Esophagus squamous epithelium (tissue), 5 donors: ENCODE measurements at places on chromosomes 5 and 9.

DNA sequence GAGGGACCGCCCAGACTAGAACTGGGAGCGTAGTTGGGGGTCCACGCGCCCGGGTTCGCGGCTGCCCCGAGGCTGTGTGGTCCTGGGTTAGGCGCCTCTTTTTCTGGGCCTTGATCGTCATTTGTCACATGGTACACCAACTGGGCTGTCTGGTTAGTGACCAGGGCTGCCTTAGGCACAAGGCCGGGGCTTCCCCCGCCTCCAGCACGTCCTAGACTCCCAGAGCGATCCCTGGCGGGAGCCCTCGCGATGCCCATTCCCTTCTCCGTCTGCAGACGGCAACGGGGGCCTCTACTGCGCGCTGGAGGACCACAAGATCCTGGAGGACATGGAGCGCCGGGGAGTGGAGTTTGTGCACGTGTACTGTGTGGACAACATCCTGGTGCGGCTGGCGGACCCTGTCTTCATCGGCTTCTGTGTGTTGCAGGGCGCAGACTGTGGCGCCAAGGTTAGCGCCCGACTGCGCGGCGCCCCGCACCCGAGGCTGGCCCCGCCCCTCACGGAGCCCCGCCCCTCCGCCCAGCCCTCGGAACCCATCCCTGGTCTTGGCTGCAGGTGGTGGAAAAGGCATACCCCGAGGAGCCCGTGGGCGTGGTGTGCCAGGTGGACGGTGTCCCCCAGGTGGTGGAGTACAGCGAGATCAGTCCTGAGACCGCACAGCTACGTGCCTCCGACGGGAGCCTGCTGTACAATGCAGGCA lies 1.5 kb downstream of the UAP1L1 start:
- DNase-seq: no peak

GRCh38 chr5:55364537-55365055 lies 56.8 kb downstream of the MTREX start:
- DNase-seq: no peak

GRCh38 chr5:29042152-29042551 lies 2003.8 kb upstream of the CDH9 start:
- DNase-seq: no peak

GRCh38 chr5:127410959-127411358 lies 106.5 kb upstream of the PRRC1 start:
- no peak for DNase-seq

DNA sequence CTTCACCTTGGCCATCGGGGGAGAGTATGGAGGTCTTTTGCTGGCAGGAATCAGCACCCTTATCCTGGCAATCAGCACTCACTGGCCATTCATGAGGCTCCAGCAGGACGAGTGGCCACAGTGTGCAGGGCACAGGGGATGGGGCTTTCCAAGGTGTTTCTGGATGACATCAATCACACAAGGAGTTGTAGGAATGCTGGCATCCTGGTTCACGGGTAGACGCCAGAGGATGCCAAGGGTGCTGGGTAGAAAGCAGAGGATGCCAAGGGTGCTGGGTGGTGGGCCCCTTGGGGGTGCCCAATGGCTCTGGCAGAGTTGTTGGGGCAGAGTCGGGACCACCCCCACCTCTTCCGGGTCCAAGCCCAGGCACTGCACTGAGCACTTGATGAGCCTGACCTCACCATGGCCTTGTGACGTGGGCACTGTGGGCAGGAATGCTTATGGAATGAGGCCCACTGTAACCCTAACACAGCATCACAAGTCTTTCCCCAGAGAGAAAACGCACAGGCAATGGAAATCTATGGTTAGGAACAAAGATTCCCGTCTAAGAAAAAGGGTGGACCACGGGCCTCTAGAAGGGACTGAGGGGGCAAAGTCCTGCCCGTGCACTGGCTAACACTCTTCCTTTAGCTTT lies 29.1 kb downstream of the CEL start:
- DNase-seq: no peak

GRCh38 chr5:22596404-22596970 lies 256.7 kb downstream of the CDH12 start:
- no peak for DNase-seq

- no peak for DNase-seq
These were observed 350.4 kb downstream of the PDE4D start for GRCh38 chr5:59542851-59543820.

- DNase-seq: no peak
These were observed 18.9 kb downstream of the MAST4 start for GRCh38 chr5:66615136-66615535.

- DNase-seq: no peak
These were observed 128.7 kb downstream of the ATG10 start for GRCh38 chr5:82100303-82101077.

DNA sequence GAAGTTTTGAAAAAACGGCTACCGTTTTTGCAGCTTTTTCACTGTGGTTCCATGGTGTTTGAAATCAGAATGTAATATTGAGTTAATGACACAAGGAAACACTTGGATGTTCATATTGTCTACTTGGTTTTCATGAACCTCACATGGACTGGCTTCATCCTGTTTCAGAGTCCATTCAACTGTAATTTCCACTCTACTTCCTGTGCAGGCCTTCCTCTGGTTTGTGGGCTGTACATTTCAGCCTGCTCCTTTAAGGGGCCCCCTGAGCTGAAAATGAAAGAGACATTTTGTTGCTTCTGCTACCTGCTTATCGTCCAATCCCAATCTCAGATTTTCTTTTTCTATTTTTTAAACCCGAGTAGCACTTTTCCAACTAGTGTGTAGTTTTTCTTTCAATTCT lies 41.8 kb upstream of the CDKN2B start:
- no peak for DNase-seq

DNA sequence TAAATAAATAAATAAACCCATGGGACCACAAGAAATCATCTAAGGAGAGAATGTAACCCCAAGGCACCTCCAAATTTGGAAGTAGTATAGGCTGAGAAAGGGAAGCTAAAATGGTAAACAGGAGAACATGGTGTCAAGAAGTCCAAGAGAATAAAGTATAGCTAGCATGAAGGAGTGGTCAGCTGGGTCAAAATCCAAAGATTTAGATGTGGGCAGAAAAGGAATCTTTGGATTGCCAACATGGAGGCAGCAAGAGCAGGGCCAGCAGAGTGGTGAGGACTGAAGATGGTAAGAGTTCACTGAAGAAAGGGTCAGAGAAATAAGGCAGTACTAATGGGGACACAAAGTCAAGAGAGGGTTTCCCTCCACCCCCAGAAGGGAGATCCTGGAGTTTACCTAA lies 53.0 kb downstream of the TSSK1B start:
- no peak for DNase-seq

DNA sequence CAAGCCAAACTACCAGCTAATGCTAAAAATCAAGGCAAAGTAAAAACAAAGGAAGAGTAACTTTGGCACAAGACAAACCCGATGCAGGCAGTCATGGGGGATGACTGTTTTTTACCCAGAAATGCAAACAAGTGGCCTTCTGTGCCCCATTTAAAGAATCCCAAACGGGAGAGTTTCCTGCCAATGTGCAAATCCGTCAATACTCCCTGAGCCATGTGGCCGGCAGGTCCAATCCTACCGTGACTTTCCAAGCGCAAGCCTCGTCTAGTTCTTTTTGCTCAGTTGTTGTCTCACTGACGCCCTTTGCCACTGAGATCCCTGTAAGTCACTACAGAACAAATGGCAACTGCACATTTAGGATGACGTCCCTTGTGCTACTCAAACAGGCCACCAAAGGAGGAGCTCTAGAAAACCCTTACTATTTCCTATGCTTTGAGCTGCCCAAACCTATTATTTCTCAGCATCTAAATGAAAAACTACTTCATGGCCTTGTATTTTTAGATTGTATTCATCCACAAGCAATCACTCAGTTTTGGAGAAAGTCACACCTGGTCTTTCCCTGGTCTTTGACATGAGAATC lies 43.4 kb downstream of the OTULIN start:
- DNase-seq: no peak

DNA sequence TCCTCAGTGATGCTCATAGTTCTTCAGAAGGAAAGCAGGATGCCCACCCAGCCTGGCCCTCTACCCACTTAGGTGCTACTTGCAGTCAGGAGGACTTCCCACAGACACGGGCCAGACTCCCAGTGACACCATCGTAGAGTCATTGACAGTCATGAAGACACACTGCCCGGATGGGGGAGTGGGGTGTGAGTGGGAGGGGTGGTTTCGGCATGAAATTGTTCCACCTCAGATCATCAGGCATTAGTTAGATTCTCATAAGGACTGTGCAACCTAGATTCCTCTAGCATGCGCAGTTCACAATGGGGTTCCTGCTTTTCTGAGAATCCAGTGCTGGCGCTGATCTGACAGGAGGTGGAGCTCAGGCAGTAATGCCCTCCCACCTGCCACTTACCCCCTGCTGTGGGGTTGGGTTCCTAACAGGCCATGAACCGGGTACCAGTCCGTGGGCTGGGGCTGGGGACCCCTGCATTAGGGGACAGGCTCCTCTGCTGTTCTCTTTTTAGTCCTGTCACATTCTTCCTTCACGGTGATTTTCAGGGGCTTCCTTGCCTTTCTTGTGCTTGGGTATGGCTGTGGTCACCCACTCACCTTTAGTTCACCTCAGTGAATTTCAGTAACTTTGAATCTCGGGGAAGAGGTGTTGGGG lies 88.2 kb upstream of the ANKRD55 start:
- no peak for DNase-seq

- no peak for DNase-seq
These were observed 82.6 kb downstream of the DOCK2 start for GRCh38 chr5:169719360-169720314.

DNA sequence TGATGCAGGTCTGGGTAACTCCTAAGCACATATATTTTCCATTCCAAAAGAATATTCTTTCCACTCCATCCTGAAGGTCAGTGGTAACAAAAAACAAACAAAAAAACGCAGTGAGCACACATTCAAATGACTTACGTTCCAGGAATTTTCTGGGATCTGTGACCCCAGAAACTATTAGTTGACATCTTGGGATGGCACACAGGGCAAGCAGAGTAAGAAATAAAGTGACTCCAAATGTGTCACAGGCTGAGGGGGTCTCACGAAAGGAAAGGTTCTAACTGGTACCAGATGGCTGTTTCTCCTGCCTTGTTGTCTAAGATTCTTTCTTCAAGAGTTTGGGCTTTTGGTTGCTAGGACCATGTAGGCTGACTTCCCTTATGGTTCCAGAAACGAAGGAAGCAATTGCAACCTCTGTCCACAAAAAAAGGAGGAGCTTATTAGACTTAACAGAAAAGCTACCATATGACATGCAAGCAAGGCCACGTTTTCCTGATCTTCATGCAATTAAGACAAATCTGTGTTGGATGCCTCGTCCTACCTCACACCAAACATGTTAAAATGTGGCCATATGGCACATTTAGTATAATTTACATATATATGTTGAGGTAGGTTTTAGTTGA lies 32.7 kb downstream of the PTGS1 start:
- no peak for DNase-seq

DNA sequence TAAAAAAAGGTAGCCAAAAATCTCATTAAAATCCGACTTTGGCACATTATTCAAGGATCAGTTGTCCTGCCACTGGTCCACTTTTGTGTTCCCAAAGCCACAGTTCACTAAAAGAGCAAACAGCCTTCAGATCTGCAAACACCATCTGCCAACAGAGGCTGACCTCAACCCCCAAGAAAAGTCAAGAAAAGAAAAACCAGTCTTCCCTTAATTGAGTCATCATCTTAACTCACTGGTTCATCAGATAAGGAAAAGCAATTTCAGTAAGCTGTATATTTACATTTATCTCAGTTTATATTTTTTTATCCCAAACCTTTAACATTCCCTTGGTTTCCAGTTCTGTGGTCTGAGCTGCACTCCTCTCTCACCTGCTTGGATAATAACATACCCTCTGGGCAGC lies 21.2 kb downstream of the RASEF start:
- DNase-seq: no peak

DNA sequence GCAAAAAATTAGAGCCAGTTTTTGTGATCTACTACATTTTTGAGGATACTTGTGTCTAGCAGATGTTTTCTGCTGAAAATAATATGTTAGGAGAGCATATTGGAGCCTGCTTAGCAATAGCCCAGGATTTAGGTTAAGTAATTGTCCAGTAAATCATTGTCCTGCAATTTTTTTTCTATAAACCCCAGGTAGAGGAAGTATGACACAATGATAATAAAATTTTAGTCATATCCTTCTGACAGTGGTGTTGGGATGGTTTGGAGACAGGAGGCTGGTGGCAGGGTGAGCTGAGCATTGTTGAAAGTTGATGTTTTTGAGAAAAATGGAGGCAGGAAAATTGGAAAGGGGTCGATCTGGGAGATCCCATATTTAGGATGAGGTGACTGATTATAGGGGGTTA lies 3.5 kb downstream of the SNCAIP start:
- no peak for DNase-seq

DNA sequence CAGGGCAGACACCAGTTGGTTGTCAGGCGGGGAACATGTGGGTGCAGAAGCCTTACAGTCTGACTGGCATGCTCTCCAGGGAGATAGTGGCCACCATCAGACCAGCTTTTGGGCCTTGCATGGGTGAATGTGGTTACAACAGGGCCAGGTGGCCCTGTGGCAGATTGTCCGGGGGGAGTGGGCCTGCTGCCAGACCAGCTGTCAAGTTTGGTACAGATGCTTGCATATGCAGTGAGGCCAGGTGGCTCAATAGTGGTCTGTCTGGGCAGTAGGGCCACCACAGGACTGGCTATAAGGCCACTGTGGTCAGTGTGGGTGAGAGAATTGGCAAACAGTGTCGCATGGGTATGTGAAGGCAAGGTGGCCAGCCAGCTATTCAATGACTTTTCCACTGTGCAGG lies 148.7 kb downstream of the FAM174A start:
- no peak for DNase-seq

DNA sequence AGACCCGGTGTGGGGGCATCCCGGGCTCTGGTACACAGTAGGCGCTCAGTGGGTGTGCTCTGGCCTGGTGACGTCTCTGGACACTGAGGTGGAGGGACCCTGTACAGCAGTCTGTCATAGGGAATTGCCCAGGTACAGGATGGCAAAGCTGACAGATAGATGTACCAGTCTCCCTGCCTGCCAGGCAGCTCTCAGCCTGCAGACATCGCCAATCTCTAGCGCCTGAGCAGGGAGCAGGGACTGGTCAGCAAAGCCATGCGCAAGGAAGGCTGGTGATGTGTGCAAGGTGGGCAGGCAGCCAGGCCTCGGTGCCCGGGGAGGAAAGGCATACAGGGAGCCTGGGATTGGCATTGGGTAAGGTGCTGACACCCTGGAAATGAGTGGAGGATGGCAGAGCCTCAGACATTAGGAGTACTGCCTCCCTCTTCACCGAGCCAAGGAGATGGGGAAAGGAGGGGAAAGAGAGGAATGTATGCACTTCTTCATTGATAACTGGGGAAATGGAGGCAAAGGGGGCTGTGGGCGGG lies 33.9 kb upstream of the BRD3 start:
- DNase-seq: no peak

GRCh38 chr5:115599924-115600323 lies 2.4 kb downstream of the TICAM2 start:
- no peak for DNase-seq
